CD4-positive, alpha-beta T cell treated with Interleukin-12 subunit alpha and Interleukin-12 subunit beta, for 1 hour (primary cell): ENCODE measurements at places on chromosomes 6 and 20.

DNA sequence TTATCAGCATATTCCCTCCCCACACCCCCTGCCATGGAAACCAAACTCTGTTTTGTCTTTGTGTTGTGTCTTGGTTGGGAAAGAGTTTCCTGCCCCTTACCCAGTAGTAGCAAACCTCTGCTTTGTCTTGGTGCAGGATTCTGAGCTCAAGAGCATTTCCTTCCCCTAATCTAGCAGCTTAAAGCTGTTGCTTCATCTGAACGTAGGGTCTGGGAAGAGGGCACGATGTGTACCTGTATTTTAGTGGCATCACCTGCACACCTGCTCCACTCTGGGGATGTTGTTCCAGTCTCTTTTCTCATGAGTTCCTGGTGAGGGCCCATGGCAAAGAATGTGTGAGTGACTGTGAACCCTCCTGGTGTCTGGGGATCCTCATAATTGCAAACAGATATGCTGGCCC, 164.7 kb downstream of the SCP2D1 start:
- DNase-seq, result no peak

DNA sequence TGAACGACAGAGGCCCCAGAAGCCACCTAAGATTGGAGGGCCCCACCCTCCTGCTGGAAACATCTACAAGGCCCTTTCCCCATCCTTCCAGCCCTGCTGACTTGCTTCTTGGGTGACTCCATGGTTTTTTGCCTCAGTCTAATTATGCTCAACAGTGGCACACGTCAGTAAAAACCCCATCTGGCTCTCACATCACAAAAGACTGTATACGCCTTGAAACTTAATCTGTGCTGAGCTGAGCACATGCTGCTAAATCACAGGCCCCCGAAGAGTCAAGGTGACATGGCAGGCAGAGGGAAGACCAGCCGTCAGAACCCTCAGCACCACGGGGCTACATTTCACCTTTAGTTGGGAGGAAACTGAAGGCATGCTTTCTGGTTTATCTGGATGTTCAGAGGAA, 323.1 kb downstream of the CDH26 start:
- no peak for DNase-seq

DNA sequence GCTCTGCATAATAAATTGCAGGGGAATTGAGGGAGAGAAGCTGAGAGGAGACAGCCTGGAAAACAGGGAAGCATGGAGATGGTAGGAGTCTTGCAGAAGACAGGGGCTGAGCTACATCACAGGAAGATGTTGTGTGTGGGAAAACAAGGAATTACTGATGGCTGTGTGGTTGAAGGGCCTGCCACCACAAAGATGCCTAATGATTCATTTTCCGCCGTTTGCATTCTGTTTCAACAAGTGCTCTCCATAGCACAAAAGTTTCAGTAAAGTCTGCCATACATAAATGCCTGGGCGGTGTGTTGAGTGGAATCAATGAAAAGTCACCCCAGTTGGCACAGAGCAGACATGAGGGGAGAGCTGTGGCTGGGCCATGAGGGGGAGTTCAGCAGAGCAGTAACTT, 5.6 kb upstream of the KLHL31 start:
- no peak for DNase-seq

DNA sequence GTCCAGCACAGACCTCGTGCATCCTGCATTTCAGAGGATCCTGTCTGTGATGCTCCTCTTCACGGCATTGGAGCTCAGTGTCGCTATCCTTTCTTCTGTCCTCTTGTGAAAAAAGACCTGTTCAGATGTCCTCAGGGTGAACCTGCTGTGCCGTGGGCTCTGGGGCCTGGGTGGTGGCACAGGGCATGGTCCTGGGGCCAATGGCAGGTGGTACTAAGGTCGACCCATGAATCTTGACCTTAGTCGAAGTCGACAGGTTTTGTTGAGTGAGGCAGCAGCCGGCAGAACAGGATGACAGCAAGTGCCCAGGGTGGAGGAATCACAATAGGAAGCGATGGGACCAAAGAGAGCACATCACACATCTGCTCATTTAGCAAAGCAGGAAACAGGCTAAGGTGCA, 22.0 kb upstream of the MAS1L start:
- DNase-seq, result no peak

DNA sequence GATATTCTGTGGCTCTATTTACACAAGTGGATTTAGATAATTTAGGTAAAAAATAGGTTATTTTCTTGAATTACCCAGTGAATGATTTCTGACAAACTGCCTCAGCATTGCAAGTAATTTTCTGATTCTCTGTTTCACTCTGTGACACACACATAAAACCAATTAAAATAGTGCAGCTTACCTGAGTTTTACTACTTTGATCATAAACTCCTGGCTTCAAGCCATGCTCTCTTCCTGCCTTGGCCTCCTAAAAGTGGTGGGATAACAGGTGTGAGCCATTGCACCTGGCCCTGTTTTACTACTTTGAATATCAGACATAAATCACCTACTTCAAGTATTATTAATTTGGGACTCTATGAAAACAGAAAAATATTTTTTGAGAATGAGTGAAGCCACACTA, 462.9 kb downstream of the ADGRB3 start:
- no peak for DNase-seq

DNA sequence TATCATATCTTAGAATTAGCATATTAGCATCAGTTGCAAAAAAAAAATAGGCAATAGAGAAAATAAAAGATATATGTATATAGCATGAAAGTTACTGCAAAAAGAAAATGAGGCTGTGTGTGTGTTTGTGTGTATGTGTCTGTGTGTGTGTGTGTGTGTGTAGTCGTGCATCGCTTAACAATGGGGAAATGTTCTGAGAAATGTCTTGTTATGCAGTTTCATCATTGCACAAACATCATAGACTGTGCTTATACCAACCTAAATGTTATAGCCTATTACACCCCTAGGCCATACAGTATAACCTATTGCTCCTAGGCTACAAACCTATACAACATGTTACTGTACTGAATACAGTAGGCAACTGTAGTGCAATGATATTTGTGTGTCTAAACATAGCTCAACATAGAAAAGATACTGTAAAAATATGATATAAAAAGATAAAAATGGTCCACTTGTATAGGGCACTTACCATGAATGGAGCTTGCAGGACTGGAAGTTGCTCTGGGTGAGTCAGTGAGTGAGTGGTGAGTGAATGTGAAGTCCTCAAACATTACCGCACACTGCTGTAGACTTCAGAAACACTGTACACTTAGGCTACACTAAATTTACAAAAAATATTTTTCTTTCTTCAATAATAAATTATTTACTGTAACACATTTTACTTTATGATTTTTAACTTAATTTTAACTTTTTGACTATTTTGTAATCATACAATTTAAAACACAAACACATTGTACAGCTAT, 805.1 kb downstream of the KIF16B start:
- DNase-seq, result no peak

DNA sequence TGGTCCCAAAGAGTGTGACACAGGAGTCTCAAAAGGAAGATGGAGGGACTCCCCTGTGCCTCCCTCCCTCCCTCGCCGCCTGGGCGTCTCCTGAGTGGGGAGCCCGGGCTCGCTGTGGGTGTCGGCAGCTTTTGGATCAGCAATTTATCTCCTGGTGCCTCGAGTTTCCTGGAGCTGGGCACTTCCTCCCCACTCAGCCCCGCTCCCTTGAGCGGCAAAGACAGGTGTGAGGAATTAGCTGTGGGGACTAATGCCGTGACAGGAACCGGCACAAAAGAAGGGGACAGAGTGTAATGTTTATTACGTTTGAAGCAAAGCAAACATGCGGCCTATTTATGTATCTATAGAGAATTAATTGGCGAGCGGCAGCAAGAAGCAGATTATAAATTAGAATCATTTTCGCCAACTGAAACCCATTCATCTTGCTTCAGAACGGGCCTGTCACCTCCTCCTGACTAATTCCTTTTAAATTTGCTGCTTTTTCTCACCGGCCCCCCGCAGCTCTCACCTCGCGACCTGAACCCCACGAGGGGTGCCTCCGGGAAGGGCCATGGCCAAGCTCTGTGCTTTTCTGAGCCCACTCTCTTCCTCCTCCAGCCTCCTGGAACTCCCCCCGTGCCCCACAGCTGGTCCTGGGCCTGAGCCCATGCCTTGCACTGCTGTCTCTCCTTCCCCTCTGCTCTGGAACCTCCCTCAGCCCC, 8.8 kb upstream of the CDH22 start:
- DNase-seq, result no peak

GRCh38 chr6:106158816-106159215, 72.7 kb downstream of the PRDM1 start:
- no peak for DNase-seq
